Transverse colon (tissue), 4 donors: ENCODE measurements at places on chromosomes 16 and 17. TPM values are rescaled to one million over a fixed set of nuclear protein-coding genes. Genes with fewer than 3 reads are reported as not detected.

- DNase-seq, result no peak
These were observed 2.4 kb upstream of the SLC5A10 start for GRCh38 chr17:18949566-18949965.

The METRNL gene
- total RNA-seq, result 87.3 TPM

DNA sequence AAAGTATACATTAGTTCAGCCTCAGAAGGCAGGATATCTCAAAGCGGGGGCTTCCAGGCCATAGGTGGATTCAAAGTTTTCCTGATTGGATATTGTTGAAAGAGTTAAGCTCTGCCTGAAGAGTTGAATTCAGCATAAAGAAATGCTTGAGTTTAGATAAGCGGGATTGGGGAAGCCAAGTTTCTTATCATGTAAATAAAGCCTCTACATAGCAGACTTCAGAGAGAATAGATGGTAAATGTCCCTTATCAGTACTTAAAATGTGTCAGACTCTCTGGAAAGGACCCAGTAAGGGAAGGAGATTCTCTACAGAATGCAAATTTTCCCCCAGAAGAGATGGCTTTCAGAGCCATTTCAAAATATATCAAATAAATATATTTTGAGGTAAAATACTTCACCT lies 423.5 kb downstream of the SHISA9 start:
- DNase-seq, result no peak

DNA sequence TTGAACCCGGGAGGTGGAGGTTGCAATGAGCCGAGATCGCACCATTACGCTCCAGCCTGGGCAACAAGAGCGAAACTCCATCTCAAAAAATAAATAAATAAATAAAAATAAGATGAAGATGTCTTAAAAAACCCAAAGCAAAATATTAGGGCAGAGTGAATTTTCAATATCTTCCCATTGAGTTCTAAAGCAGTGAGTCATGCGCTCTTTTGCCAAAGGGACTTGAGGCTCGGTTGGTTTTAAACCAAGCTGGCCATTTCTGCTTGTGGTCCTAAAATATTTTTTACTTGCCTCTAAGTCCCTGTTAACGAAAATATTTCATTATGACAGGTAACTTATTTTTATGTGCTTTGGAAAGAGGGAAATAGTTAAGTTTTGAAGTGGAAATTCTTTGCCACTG lies 4.7 kb downstream of the PAFAH1B1 start:
- DNase-seq, result no peak

DNA sequence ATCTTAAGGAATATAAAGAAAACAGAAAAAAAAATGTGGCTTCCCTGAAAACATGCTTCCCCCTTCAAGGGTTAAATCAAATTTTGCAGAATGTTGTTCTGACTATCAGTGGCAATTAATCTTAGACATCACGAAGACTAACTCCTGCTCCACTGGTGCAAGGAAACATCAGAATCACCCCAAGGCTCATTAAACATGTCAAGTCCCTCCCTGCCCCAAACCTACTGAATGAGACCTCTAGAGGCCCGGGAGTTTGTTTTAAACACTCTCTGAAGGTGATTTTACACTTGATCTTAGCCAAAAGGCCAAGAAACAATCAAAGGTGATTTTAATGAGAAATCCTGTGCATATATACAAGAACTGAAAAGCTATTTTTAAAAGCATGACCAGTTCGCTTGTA lies 18.3 kb downstream of the PSME3IP1 start:
- no peak for DNase-seq

GRCh38 chr17:59413014-59413766 lies 81.7 kb downstream of the YPEL2 start:
- DNase-seq, result no peak

- DNase-seq, result no peak
These were observed 9.1 kb downstream of the TOM1L2 start for GRCh38 chr17:17963066-17963465.

The CHRNB1 gene
- total RNA-seq, result 8.9 TPM
